Activated T-helper 1 cell treated with anti-CD3 and anti-CD28 coated beads, Interleukin-12 subunit alpha, Interleukin-12 subunit beta, Interleukin-2, Interleukin-4 antibody, amounts not matched to agents 30 ng/mL and 10 ng/mL and 1 ng/mL, durations not matched to agents 14 hours and 24 hours and 36 hours (primary cell): ENCODE measurements at places on chromosomes 2 and 18.

DNA sequence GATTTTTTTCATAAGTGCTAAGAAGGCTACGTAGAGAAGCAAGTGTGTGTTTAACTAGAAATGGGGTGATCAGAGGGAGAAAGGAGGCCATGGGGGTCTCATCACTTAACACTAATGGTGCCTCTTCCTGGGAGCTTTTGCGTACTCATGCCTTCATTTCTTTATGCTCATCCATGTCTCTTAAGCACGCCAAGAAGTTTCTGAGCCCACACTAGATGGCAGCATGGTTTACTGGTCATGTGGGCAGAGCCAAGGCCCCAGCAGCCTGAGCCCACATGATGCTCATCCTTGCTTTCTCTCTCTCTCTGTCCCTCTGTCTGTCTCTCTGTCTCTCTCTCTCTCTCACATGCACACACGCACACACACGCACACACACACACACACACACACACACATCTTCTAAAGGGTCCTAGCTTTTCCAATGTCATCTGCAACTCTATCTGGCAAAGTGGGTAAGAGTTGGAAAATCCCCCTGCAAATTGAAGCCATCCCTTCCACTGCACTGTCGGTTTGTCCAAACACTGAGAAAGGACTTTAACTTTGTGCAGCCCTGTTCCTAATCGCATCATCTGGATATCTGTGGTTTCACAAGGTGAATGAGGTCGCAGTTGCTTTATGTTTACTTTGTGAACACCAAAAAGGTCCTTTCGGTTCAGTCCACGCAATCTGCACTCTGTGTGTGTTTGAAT lies 137.1 kb upstream of the CCDC68 start:
- DNase-seq: no peak

GRCh38 chr2:7060156-7060555 lies 142.9 kb downstream of the RNF144A start:
- DNase-seq: no peak

DNA sequence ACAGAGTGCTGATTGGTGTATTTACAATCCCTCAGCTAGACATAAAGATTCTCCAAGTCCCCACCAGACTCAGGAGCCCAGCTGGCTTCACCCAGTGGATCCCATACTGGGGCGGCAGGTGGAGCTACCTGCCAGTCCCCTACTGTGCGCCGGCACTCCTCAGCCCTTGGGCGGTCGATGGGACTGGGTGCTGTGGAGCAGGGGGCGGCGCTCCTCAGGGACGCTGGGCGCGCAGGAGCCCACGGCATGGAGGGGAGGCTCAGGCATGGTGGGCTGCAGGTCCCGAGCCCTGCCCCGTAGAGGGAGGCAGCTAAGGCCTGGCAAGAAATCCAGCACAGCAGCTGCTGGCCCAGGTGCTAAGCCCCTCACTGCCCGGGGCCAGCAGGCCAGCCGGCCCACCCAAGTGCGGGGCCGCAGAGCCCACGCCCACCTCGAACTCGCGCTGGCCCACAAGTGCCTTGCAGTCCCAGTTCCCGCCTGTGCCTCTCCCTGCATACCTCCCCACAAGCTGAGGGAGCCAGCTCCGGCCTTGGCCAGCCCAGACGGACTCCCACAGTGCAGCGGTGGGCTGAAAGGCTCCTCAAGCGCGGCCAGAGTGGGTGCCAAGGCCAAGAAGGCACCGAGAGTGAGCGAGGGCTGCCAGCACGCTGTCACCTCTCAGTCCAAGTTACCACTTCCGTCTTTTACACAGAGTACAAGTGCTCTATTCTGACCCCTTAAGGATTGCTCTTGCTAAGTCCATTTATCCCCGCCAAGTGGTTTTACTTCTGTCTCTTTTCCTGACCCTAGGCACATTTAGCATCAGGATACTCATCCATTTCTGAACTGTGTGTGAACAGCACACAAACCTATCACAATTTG lies 1.7 kb upstream of the RPE start:
- no peak for DNase-seq

DNA sequence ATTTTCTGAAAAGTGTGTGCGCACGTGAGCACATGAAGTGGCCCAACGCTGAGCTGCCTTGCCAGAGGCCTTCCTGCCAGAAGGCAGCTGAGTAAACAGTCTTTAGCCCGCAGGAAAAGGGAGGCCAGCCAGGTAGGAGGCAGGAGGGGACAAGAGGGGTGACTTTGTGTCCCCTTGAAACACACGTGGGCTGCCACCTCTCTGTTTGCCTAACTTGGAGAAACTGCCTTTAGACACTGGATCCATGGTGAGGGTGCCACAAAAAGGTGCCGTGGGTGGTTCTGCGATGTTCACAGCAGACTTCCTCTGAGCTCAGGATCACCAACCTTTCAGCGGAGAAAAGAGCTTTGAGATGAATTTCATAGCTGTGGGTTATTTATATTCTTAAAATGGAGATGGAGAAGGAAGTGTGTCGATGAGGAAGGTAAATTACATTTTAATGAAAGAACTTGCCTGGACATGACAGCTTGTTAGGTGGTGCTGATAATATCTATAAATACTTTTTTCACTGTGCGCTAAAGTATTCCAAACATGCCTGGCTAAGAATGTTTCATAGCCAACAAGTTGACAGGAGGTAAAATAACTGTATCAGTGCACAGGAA lies 36.6 kb upstream of the ASB1 start:
- no peak for DNase-seq

DNA sequence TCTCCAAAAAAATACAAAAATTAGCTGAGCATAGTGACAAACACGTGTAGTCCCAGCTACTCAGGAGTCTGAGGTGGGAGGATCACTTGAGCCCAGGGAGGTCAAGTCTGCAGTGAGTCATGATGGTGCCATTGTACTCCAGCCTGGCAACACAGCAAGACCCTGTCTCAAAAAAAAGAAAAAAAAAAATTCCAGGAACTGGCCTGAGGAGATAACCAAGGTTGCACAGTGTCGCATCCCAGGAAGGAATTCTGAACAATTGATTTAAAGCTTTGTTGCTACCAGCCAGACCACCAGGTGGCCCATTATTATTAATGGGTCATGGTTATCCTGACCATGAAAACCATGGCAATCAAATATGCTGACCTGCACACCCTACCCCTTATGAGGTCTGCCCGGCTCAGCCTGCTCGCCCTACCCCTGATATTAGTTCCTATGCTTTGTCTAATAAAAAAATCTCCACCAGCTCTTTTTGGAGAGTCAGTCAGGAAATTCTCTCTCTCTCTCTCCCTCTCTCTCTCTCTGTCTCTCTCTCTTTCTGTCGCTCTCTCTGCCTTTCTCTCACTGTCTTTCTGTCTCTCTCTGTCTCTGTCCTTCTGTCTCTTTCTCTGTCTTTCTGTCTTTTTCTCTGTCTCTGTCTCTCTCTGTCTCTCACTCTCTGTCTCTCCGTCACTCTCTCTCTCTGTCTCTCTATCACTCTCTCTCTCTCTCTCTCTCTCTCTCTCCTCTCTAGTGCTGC lies 73.7 kb downstream of the NCAPH start:
- no peak for DNase-seq

DNA sequence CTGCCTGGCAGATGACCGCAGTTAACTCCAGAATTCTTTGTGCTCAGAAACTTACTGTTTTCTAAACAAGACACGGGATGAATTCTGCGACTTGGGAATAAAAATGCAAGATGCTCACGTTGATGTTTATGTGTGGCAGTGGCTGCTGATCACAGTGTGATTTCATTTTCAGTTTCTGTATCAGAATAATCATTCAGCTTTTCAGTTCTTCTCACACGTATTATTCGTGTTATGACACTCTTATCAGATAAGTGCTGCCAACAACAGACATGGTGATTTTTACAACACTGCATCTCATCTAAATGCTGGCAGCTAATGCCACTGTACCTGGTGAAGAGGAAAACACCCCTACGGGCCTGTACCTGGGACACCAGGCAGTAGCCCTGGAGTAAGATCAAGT lies 272.9 kb upstream of the REV1 start:
- DNase-seq: no peak

DNA sequence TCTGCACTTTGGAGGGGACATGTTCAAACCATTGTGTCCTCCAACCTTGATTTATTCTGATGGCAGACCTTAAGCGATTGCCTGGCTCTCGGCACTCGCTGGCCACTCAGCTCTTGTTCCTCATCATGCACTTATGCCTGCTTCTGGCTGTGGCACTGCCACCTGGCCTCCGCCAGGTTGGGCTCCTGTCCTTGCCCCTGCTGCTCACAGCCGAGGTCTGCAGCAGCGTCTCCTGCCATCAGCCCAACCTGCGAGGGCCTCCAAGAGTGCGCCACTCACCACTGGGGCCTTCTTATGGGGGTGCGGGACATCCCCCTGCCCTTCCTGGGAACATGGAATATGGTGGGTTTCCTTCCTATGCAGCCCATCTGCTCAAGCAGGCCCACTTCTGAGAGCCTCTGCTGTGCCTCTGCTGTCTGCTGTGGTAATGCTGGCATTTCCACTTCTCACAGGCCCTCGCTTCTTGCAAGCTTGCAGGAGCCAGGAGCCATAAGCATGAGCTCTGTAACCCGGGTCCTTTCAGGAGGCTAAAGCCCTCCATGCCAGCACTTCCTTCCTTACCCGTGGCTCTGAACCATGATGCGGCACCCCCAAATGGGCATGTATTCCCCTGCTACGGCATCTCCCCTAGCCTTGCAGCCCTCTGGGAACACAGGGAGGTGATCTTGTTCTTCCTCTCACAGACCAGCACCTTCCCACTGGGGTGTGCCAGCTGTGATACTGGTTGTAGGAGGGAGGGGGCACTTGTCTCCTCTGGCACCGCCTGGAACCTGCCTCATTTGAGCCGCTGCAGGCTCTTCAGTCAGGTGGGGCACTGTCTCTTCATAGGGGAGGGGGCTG lies 58.6 kb upstream of the HS6ST1 start:
- DNase-seq: no peak

DNA sequence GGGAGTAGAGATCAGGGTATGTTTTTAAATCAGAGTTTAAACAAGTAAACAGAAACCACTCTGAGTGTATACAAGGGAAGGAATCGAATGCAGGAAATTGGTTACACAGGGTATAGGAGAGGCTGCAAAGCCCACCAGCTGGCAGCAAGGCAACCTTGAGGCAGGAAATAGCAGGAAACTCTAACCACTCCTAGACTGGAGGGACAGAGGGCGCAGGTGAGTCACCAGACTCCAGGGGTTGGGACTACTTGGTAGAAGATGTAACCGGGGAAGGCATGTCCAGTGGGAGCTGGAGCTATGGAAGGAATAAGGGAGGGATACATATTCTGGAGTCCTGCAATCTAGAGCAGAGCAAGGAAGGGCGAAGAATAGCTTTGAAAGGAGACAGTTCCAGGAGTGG lies 152.3 kb downstream of the MEIS1 start:
- DNase-seq: no peak

GRCh38 chr2:66872081-66872985 lies 437.4 kb downstream of the MEIS1 start:
- no peak for DNase-seq

DNA sequence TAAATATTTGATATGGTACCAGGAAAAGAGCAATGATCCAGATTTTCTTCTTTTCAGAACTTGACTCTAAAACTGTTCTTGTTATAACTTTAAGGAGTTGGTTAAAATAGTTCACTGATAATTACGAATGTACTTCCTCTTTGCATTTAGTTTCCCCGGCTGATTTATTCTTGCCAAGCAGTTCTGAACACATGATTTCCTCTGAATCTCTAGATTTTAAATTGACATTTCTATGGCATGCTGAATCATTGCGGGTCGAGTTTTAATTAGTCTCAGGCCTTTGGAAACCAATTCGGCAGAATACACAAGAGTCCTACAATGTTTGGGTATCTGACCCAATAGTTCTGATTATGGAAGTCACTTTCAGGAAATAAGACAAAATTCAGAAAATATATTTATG lies 37.3 kb upstream of the DNAH7 start:
- no peak for DNase-seq

DNA sequence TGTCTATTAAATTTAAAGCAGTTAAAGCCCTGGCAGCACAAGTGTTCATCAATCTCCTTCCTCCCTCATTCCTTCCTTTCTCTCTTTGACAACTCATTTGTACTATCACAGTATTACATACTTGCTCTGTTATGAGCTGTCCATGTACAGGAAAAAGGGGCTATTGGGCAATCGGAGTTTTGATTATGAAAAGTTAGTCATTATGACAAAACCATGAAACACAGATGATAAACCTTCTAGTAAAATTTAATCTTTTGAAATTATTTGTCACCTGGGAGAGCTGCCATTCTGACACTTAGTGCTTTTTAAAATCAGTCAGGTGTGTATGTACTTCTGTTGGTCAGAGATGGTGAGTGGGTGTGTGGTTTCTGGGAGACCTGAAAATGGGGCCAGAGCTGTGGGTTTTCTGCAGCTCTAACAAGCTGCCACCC lies 39.4 kb downstream of the MAP4K4 start:
- DNase-seq: no peak

- no peak for DNase-seq
Observed at GRCh38 chr2:196809260-196809659, at the start of gene C2orf66. Gene C2orf66 (minus strand): TSS chr2:196809355. CDS start chr2:196809336, 19 bp downstream.

- no peak for DNase-seq
Observed at GRCh38 chr2:182541268-182541667, 114.4 kb upstream of the PDE1A start.

DNA sequence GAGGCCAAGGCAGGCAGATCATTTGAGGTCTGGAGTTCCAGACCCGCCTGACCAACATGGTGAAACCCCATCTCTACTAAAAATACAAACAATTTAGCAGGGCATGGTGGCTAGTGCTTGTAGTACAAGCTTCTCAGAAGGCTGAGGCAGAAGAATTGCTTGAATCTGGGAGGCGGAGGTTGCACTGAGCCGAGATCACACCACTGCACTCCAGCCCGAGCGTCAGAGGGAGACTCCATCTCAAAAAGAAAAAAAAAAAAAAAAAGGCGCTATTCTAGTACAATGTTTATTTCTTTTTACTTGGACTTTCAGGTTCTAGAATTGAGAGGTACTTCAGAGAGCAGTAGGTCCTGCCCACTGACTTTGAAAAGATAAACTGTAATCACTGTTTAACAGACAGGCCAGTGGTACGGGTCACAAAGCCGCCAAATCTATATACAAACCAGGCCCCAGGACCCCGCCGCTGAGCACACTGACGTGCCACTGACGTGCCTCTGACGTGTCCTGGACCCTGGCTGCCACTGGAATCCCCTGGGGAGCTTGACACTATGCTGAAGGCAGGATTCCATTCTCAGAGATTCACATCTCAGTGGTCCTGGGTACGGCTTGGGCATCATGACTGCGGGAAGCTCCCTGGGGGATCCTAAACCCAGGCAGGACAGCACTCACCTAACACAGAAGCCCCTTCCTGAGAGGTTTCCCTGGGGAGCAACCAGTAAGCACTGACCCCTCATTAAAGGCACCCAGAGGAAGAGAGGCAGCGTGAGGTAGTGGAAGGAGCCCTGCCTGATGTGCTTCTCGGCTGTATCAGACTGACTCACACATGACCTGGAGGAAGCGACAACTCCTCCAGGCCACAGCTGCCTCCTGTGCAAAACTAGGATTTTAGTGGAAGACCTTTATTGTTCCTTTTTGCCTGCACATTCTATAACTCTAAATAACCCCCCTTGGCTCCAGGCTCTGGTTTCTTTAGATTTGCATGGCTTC lies 197.8 kb upstream of the MEIS1 start:
- no peak for DNase-seq
